ENCODE measurements at places on chromosomes 1 and 21.

- DNase-seq, result peak; percentile 42
Measured at GRCh38 chr1:153790313-153790965, 15.2 kb downstream of the SLC27A3 start.

DNA sequence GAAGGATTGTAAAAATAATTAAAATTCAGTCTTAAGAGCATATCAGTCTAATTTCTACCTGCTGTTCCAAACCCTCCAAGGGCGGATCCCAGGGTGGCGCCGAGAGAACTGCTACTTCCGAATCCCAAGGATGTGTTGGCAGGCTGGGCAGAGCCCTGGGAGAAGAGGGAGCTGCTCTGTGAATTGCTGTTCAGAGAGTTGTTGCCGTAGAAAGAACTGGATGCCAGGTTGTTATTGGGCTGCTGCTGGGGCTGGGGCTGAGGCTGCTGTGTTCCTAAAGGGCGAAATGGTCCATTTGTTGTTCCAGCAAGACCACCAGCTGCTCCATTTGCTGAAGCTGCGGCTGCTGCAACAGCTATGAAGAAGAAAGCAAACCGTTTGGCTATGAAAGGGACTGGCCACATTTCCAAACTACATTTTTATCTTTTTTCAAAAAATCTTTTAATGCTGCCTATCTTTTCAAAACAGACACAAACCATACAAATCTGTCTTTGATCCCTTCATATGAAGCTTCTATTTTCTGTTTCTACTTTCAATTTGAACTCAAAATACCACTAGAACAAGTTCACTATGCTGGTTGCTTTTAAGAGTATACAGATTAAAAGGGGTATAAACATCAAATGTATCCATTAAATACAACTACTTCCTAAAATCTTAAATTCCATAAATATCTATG, 57.5 kb upstream of the SDC3 start:
- no peak for DNase-seq

DNA sequence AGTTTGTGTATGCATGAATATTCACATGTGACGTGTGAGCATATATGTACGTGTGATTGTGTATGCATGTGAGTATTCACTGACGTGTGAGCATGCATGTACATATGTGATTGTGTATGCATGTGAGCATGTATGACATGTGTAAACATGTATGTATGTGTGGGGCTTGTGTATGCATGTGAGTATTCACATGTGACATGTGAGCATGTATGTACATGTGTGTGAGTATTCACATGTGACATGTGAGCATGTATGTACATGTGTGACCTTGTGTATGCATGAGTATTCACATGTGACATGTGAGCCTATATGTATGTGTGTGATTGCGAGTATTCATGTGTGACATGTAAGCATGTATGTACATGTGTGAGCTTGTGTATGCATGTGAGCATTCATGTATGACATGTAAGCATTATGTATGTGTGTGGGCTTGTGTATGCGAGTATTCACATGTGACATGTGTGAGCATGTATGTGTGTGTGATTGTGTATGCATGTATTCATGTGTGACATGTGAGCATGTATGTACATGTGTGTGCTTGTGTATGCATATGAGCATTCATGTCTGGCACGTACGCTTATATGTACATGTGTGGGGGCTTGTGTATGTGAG, 47.8 kb downstream of the COL18A1 start:
- DNase-seq, result no peak

GRCh38 chr1:171819946-171820345, 21.4 kb upstream of the DNM3 start:
- DNase-seq, result no peak

GRCh38 chr1:15616373-15617172, 685 bp upstream of the DDI2 start:
- DNase-seq, result peak; percentile 74

DNA sequence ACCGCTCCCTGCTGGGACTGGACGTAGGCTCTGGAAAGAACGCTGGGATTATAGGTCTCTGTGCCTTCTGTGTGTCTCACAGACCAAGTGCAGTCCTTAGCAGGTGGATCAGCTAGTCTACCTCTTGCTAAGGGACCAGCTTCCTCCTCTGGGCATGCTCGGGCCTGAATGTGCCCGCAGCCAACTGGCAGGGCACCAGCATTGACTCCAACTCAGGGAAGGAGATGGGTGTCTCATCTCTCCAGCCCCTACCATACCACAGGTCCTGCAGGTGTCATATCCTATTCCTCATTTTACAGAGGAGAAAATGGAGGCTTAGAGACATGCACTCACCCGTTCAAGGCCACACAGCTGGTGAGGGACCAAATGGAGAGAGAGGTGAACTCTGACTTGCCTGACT, 340.2 kb downstream of the PTPRU start:
- no peak for DNase-seq

- no peak for DNase-seq
Measured at GRCh38 chr1:101167891-101168290, 68.9 kb upstream of the S1PR1 start.

- DNase-seq, result no peak
Measured at GRCh38 chr1:166950156-166950555, 25.2 kb downstream of the ILDR2 start.

- peak; percentile 32 for DNase-seq
Measured at GRCh38 chr1:241485554-241485992, 34.0 kb downstream of the FH start.

DNA sequence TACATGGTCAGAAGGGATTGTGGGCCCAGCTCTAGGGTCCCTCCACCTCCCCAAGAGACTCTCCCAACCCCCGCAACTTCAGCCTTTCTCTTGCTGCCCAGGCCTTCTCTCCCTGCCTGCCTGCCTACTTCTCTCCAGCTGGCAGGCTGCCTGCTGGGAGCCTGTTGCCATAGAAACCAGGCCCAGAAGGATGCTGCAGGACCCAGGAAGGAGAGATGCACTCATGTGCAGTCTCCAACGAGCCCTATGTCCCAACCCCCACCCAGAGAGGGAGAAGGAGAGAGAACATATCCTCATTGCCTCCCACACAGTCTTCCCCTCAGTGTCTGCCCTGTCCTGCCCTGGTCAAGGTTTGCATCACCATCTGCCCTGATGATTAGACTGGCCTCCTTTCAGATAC, 10.8 kb upstream of the SMIM12 start:
- DNase-seq, result no peak

- no peak for DNase-seq
Measured at GRCh38 chr1:244444854-244445253, 6.9 kb downstream of the ADSS2 start.

GRCh38 chr1:9250411-9251381, 16.1 kb downstream of the H6PD start:
- DNase-seq, result no peak

GRCh38 chr21:26515257-26515656, 57.8 kb downstream of the CYYR1 start:
- no peak for DNase-seq

DNA sequence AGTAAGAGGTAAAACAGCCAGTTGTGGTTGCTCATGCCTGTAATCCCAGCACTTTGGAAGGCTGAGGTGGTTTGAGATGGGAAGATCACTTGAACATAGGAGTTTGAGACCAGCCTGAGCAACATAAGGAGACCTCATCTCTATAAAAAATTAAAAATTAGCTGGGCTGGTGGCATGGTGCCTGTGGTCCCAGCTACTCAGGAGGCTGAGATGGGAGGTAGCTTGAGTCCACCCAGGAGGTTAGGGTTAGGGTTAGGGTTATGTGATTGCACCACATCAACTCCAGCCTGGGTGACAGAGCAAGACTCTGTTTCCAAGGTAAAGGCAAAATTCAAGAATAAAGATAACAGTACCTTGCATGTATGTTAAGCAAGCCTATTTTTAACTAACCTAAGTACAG, 3.5 kb downstream of the SAMSN1 start:
- DNase-seq, result no peak

DNA sequence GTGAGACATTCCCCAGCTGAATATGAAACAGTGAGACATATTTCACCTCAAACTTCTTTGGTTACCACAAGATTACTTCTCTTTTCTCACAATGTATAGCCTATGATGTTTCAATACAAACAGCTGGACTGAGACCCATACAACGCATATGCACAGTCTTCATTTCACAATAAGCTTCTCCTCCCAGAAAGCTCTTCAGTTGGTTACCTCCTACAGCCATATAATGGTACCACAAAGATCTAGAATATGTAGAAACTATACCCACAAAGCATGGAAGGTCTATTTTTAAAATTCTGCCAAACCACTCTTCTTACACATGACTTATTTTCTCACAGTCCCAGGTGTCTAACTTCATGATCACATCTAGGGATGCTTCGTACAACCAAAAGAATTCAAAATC, 70.8 kb downstream of the JAK1 start:
- no peak for DNase-seq

GRCh38 chr1:99516141-99516540, 129.8 kb upstream of the PALMD start:
- no peak for DNase-seq

DNA sequence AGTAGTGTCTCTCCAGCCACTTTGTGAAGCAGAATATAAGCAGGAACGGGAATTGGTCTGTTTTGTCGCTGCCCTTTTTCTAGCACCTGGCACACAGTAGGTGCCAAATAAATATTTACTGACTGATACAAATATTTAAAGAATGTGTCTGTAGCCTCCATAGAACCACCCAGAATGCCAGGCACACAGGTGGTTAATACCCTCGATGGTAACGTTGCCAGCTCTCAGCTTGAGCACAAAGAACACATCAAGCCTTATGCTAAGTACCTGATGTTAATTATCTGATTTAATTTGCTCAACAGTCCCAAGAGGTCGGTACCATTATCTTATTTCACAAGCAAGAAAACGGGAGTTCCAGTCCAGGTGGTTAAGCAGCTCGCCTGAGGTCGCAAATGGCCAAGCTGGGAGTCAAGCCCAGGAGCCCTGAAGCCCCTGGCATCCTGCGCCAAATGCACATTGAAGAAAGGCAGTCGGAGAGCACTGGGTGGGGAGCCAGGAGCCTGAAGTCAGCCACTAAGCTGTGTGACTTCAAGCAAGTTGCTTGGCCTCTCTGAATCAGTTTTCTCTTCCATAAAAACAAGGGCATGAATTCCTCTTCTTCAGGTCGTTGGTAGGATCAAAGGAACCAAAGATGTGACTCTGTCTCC, 26.4 kb downstream of the HSPG2 start:
- DNase-seq, result no peak

- no peak for DNase-seq
Measured at GRCh38 chr1:64877151-64877550, 89.2 kb downstream of the JAK1 start.

DNA sequence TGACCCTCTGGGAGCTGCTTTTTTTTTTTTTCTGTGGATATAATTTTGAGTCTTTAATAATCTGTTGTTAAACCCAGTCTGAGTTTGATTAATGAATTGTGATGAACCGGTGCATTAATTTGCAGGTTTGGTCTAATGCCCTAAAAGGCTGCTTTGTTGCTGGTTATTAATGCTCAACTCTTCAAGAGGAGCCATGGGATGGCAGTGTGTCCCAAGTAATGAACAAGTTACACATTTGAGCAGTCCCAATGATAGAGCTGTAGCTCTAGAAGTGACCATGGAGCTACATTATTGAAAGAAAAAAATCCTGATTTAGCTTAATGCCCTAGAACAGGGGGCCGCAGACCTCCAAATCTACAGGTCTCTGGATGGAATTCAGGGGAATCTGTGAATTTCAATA, 53.1 kb downstream of the RWDD3 start:
- no peak for DNase-seq

DNA sequence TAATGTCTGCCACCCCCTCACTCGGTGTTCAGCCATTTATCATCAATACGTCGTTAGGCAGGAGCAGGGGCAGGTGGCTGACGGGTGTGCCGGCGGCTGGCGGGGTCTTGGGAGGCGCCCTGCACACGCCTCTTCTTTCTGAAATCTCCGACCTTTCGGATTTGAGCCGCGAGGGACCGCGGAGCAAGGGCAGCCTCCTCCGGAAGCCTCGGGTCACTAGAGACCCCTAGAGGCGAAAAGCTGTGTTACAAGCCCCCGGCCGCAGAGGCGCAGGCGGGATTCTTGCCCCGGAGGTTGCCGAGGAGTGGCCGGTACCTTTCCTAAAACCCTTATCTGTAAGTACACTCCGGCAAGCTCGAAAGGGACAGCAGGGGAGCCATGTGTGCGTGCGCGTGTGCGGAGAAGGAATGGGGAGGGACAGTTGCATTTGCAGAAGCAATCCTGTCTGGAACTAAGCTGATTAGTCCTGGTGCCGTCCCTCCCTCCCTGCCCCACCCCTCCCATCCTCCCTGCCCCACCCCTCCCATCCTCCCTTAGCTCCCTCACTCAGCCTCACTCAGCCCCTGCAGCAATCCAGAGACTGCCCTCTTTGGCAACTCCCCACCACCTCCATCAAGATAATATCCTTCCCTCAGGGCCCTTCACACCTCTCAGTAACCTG, 11.0 kb downstream of the BRINP2 start:
- peak; percentile 40 for DNase-seq
